ENCODE measurements at places on chromosomes 2 and 18. TPM values are rescaled to one million over a fixed set of nuclear protein-coding genes. Genes with fewer than 3 reads are reported as not detected.

DNA sequence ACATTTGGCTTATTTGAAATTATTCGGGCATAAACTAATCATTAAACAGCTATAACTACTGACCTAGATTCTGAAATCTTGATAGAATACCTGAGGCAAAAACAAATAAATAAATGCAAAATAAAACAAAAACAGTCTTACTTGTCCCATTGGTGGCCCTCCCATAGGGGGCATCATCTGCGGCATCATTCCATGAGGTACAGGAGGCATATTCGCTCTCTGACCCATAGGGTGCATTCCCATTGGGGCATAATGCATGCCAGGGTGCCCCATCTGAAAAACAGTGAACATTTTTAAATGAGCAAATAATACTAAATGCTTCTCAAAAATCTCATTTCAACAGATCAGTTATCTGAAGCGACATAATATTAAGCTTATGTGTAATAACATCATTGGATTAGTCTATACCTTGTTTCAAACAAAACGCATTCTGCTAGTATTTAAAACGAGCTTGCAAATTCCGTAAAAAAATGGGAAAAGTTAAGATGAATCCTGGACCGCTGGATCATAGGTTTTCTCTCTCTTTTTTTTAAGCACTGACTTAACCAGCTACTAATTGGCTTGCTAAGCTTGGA is 1.3 kb downstream of the PRPF40A start:
- no peaks in the 10 kb centered on the region for H3K4me1 ChIP-seq
- peak overlapping the region; percentile 95 for H3K27ac ChIP-seq
- H3K27me3 ChIP-seq: no peaks in the 10 kb centered on the region

- no peaks in the 10 kb centered on the region for H3K4me1 ChIP-seq
- H3K36me3 ChIP-seq: no peaks in the 10 kb centered on the region
- no peak overlapping the region for H3K27ac ChIP-seq
- no peaks in the 10 kb centered on the region for H3K27me3 ChIP-seq
- no peak for DNase-seq
Measured at GRCh38 chr2:13676269-13676668, 956.2 kb upstream of the LRATD1 start.

FBLN7 gene
- not detected for total RNA-seq

CRYGD gene
- not detected for total RNA-seq

All from GM12878 (cell line).